ENCODE measurements at places on chromosomes 16 and 17. TPM values are rescaled to one million over a fixed set of nuclear protein-coding genes. Genes with fewer than 3 reads are reported as not detected.

- peak; percentile 96 for DNase-seq
These were observed 7.5 kb downstream of the LDHD start for GRCh38 chr16:75108792-75109731.

GRCh38 chr17:42695500-42695899 lies 13.2 kb downstream of the CNTNAP1 start:
- no peak for DNase-seq

DNA sequence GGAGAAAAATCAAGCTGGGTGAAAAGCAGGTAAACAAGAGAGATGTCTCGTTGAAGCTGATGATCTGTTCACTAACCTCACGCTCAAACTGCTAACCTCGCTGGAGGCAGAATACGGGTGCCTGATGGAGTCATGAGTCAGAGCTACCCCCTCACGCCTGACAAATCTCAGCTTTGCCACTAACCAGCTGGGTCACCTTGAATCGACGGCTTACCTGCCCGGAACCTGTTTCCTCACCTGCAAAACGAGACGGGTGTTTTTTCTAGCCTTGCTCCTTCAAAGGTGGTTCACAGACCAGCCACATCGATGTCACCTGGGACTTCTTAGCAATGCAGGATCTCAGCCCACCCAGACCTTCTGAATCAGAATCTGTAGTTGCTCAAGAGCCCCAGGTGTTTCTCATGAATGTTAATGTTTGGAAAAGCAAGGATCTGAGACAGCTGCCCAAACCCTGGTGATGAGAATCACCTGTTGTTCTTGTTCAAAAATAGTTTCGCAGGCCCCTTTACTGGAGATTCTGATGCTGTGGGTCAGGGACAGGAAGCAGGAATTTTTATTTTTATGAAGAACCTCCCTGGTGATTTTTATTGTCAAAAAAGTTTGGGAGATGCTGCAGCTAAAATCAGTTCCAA lies 56.9 kb downstream of the MARCHF10 start:
- DNase-seq, result no peak

- no peak for DNase-seq
These were observed 47.2 kb upstream of the CLEC18A start for GRCh38 chr16:69903865-69904415.

- DNase-seq, result peak; percentile 79
These were observed 224.2 kb downstream of the PARN start for GRCh38 chr16:14405611-14406537.

- no peak for DNase-seq
These were observed 167.7 kb upstream of the KCNJ16 start for GRCh38 chr17:69907132-69907847.

Gene NEUROD2
- total RNA-seq, result not detected

Gene CSH2
- not detected for total RNA-seq

Gene MRPL10
- total RNA-seq, result 16.4 TPM

Gene JPH3
- not detected for total RNA-seq

- DNase-seq, result no peak
These were observed 17.8 kb upstream of the RPL38 start for GRCh38 chr17:74185571-74186185.

Gene AHSP
- total RNA-seq, result 0.83 TPM

Gene IGF2BP1
- total RNA-seq, result 1.2 TPM

- no peak for DNase-seq
These were observed 259.8 kb downstream of the C16orf95 start for GRCh38 chr16:87057211-87057881.

DNA sequence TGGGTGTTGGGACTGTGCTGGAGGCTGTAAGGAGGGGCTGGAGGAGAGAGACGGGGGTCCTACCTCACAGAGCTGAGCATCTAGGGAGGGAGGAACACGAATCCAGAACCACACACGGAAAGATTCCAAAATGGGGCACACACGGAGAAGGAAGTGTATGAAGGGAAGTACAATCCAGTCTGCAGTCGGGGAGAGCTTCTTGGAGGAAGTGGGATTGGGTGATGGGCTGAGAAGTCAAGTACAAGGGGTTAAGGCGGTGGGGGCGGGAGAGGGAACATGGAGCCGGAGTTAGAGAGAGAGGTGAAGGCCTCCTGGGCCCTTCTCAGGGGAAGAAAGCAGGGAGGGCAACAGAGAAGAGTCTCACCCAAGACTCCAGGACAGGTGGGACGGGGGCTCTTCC lies 107.5 kb upstream of the CREBBP start:
- no peak for DNase-seq

Gene HBQ1
- total RNA-seq, result not detected

GRCh38 chr17:9473711-9474110 lies 101.9 kb downstream of the STX8 start:
- DNase-seq, result no peak

DNA sequence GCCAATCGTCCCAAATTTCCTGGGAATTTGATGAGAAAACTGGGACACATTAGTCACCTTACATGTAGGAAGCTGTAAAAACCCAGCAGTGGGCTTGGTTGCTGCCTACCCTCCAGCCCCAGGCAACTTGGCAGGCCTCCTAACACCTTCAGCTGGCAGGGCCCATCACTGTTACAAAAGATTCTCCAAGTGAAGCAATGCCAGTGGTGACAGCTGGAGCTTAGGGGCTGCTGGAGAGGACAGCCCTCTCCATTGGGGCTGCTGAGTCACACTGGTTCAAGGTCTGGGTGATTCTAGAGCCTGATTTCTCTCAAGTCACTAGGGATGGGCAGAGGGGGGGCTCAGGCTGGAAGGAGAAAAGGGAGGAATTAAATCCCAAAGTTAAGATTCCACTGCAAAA lies 180.6 kb downstream of the COPRS start:
- DNase-seq, result peak; percentile 38

DNA sequence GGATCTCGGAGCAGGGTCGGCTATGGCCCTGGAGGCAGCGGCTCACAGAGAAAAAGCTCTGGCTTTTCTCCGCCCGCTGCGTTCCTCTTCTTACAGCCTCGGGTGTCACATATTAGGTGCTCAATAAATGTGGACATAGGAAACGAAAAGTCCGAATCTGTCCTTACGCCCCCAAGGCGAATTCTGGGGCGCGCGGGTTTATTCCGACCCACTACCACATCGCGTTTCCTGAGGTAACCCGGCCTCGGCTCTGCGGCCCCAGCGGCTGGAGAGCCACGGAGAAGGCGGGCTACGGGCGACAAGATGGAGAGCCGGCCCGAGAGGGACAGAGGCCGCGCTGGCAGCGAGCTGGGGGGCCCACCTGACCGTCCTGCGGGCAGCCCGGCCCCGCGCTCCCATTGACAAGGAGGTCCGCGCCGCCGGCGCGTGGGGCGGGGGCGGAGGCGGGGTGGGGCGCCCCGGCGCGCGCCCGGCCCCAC lies 573 bp upstream of the GNAO1 start:
- no peak for DNase-seq

- no peak for DNase-seq
These were observed 48.3 kb downstream of the CUEDC1 start for GRCh38 chr17:57906910-57907309.

Gene KRTAP4-4
- not detected for total RNA-seq

Gene NPIPA2
- 0.45 TPM for total RNA-seq

GRCh38 chr16:81531419-81531821 lies 86.8 kb downstream of the CMIP start:
- no peak for DNase-seq

DNA sequence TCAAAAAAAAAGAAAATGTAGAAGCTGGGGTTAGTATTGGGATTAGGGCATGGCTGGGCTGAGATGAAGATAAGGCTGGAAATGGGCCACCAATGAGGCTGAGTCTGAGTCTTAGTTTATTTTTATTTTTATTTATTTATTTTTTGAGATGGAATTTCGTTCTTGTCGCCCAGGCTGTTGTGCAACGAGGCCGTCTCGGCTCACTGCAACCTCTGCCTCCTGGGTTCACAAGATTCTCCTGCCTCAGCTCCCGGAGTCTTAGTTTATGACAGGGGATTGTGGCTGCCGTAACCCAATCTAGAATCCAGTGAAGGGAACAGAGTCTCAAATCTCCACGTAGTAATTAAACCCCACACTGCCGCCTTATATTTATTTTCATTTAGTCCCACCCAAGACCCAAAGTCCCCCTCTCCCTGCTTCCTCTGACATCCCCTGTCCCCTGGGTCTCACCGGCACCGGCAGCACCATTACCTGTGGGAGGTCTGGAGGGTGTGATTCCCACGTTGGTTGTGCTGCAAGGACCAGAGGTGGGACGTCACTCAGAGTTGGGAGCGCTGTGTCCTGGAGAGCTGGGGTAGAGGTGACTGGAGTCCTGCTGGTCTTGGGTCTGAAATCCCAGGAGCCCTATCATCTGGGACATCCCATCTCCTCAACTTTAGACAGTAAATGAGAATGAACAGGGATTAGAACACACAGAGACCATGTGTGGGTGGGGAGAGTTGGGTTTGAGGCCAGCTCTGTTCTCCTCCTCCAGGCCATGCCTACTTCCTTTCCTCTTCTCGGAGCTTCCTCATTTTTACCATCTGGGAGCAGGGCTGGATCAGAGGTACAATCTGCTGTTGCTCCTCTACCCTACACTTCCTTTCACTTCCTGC lies at the start of gene CLEC10A:
Gene CLEC10A, minus strand, starts transcription at position 671 of the 875 bp plus-strand sequence. CDS start 1,439 bp downstream, outside the sequence.
- no peak for DNase-seq

Gene ADAP2
- total RNA-seq, result 7.7 TPM

- DNase-seq, result peak; percentile 45
These were observed 4.3 kb downstream of the BANP start for GRCh38 chr16:87955302-87956097.

DNA sequence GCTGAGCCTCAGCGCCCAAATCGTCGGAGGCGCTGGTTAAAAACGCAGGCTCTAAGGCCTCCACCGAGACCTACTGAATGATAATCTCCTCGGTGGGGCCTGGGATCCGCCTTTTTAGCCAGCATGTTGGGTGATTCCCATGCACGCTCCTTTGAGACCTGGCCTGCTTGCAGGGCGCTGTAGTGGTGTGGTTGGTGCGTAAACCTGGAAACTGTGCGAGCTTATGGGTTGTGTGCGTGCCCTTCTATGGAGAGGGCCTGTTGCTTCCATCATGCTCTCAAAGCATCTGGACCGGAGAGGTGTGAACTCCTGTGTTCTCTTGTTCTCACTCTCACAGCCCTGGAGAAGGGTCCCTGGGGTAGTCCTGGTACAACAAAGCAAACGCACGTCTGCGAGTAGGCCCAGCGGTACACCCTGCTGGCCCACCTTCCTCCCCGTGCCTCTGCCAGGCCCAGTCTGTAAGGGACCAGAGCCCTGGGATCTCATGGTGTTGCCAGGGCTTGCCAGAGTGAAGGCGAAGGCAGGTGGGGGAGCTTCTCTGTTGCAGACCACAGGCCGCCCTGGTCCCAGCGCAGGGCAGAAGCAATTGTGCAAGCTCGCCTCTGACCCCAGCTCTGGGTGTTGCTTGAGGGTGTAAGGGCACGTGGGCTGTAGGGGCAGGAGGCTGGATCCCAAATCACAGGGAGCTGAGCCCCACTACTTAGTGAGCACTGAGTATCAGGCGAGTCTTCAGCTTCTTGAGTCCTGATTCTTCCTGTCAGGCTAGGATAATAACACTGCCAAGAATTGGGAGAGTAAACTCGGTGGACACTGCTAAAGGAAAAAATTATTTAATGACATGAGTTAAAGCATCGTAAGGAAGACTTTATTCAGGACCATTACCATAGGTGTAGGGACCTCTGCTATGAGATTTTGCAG lies 879 bp upstream of the LRRC75A start:
- no peak for DNase-seq

Gene LGALS9C
- 0.18 TPM for total RNA-seq

- DNase-seq, result peak; percentile 33
These were observed 18.0 kb downstream of the CTRB2 start for GRCh38 chr16:75188832-75189477.

Gene GALR2
- not detected for total RNA-seq

DNA sequence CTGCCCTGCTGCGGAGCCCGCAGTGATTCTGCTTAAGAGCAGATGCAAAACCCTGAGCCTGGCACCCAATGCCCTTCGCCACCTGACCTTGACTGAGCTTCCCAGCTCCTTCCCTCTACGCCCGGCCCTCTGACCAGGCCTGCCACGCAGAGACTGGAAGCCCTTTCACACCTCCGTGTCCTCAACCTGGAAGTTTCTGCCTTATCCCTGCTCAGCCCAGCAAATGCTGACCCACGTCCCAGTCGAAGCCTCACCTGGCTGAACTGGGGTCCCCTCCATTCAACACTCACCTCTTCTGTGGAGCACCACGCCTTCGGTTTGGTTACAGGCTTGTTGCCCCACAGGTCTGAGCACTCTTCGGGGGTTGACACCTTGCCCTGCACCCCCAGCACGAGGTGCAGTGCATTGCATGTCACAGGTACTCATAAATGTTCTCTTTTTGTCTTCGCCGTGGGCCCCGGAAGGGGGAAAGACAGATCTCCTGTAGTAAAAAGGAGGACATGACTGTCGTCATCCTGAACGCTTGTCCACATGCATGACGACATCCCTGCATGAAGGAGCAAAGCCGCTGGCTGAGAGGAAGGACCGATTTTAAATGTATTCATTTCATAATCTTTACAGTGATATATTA lies 153.6 kb upstream of the TNRC6C start:
- DNase-seq, result no peak
